ENCODE measurements at places on chromosomes 13 and 19. TPM values are rescaled to one million over a fixed set of nuclear protein-coding genes. Genes with fewer than 3 reads are reported as not detected.

C19orf85 gene
- not detected for total RNA-seq

SULT2A1 gene
- total RNA-seq, result not detected

APOC4 gene
- total RNA-seq, result not detected

KCTD4 gene
- total RNA-seq, result not detected

PROZ gene
- not detected for total RNA-seq

CLEC17A gene
- total RNA-seq, result not detected

C19orf47 gene
- total RNA-seq, result 21.0 TPM

KLK3 gene
- total RNA-seq, result not detected

DNAAF3 gene
- total RNA-seq, result 10.4 TPM

AMH gene
- total RNA-seq, result 71.6 TPM

PTPRH gene
- 1.2 TPM for total RNA-seq

SPACA4 gene
- not detected for total RNA-seq

PSG1 gene
- not detected for total RNA-seq

TYK2 gene
- 103 TPM for total RNA-seq

FKBP8 gene
- total RNA-seq, result 175 TPM

RAB20 gene
- total RNA-seq, result 0.59 TPM

PPP1R13L gene
- total RNA-seq, result 8.2 TPM

PSPN gene
- 4.4 TPM for total RNA-seq

Data from neural crest cell (in vitro differentiated cells).